Erythroblast (primary cell): ENCODE measurements at places on chromosomes 1 and 21.
A peak's percentile ranks its signal among the peaks of the same experiment; 100 is the strongest.

DNA sequence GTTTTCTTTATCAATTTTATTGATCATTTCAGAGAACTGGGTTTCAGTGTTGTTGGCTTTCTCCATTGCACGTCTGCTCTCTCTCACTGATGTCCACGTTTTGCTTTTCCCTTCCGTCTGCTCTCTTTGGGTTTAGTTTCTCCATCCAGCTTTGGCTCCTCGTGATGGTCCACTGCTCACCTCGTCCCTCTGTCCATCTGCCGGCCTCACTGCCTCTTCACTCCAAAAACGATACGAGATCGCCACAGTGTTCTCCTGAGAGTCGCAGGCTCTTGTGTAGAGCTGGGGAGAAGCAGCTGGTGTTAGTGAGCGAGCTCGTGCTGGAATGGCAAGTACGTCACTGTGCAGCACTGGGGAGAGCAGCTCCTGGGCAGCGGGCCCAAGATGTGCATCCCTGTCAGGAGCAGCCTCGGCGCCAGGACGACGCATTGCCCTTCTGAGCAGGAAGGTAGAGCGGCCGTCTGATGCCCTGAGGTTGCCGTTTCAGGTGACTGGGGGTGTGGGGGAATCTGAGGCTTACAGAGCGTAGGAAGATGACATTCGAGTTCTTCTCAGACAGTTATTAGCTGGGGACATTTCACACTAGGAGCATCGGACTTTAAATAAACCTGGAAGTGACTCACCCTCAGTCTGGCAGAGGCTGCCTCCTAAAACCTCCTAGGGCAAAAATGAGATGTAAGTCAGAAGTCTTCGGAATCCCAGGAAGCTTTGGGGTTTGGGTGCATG, 31.4 kb upstream of the PCBP3 start:
- no peak for DNase-seq

DNA sequence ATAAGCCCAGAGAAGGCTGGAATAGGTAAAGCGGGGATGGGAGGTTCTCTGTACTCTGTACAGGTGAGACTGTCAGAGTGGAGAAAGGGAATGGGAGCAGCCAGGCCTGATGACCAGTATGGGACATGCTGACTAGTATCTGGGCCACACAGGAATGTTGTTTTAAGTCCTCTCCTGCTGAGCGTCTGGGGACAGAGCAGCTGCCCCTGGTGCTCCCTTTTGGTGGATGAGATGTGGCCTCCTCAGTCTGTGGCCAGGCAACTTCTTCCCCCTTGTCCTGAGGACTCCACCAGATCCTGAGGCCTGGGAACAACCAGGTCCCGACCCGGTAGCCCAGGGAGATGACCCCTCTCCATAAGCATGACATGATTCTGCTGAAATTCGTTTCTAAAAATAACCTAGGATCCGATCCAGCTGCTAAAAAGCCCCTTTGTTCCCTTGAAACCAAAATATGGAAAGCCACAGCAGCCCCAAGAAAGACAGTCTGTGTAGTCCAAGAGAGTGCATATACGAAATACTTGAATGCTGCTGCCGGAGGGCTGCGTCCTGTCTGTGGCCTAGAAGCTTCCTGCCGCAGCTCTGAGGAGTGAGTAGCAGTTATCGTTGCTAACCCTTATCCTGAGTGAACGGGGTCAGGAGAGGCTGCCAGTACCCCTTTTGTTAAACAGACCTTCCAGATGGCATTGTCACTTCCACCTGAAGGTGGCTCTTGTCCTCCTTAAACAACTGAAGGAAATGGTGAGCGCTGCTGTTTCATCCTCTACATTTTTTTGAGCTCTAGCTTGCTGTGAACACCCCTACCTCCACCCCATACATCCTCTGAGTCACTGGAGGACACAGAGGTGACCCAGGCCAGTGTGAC, 47.1 kb downstream of the ATP2B4 start:
- peak; percentile 88 for DNase-seq

GRCh38 chr21:42348762-42349161, 2.0 kb downstream of the TFF2 start:
- DNase-seq, result no peak

GRCh38 chr1:16440131-16440469, 424 bp upstream of the NECAP2 start:
- DNase-seq, result no peak

DNA sequence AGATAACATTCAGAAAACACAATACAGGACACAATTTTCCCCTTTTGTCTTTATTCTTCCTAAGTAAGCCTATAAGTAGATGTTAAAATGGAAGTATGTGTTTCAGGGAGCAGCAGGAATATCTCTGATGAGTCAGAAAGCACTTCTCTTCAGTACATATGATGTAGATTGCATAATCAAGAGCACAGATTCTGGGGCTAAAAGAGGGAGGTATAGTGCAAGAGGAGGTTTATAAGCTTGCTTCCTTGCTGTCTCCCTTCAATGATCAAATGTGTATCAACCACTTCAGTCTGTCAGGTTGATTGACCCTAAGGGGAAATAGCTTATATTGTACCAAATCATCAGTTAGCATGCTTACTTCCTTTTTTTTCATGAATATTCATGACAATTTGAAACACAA, 822.8 kb downstream of the BRINP3 start:
- no peak for DNase-seq

DNA sequence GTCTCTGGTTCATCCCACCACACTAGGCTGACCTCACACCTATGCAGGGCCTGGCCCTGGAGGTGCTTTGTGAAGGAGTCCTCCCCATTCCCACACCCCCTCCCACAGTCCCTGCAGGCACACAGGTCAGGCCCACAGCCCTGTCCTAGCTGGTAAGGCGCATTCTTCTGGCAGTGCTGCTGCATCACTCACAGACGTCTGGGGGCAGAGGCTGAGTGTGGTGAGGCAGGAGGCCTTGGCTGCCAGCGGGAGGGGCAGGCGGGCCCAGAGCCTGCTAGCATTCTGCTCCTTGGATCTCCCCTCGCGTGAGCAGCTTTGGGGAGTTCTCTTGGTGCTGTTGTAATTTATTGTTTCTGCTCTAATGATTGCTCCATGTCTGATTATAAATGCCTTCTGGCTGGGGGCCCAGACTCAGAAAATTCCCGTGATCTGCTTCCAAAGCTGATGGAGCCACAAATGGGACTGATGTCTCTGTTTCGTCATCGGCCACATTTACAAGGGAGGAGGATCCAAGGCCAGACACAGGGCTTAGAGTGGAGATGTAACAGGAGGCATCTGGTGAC, 62.9 kb downstream of the TRABD2B start:
- no peak for DNase-seq

GRCh38 chr1:16114527-16115467, 41.1 kb downstream of the EPHA2 start:
- DNase-seq, result no peak

DNA sequence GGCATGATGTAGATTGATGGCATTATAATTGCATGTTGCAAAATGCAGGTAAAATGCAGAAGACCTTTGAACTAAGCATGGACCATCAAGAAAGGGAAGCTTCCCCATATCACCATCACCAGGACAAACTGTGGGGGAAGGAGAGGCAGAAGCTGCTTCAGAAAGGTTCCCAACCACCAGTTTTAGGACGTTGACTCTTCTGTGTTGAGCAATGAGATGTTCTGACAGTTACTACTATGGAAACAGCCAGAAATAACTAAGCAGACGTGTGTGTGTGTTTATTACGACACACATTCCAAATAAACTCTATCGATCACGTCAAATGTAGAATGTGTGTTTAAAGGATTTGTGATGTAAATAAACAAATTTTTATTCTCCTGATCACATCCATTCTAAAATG, 110.2 kb upstream of the PLD5 start:
- no peak for DNase-seq

DNA sequence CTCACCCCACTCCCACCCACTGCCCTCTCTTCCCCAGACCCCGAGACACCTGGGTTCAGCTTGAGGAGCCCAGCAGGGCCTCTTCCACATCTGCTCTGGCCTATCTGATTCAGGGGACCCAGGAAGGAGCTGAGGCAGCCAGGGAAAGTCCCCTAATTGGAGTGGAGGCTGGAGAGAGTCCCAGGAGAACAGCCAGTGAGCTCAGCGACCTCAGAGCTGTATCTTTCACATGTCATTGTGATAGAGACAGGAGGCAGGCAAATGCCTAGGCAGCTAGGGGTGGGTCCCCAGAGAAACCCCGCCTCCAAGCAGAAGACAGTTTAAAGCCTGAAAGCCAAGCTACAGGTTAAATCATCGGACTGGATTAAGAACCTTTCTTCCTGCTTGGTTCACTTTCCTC, 122.7 kb downstream of the MATN1 start:
- DNase-seq, result no peak

DNA sequence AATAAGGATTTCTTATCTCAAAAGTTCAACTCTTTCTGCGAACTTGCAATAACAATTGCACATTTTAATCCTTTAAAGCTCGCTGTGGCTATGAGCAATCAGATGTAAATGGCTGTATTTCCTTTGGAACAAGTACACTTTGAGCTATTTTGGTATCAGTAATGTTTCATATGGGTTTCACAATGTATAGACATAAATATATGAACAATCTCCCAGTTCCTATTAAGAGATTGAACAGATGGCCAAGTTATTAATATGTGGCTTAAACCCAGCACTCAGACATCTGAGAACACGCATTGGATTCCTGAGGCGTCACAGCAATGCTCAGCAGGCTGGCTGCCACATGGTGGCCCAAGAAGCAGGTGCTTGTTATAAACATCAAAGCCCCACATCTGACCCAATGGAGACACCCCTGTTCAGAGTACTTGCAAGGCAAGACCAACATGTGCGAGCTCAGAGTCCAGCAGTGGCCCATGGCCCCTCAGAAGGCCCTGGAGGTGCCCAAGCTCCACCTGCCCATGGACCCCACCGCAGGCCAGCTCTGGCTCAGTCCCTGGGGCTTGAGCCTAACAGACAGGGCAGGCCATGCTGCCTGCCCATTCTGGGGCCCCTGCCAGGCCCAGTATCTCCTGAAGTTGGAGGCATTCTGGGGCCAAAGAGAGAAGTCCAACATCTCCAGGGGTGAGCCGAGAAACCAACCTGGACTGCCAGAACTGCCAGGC, 23.7 kb downstream of the PSMG1 start:
- no peak for DNase-seq

DNA sequence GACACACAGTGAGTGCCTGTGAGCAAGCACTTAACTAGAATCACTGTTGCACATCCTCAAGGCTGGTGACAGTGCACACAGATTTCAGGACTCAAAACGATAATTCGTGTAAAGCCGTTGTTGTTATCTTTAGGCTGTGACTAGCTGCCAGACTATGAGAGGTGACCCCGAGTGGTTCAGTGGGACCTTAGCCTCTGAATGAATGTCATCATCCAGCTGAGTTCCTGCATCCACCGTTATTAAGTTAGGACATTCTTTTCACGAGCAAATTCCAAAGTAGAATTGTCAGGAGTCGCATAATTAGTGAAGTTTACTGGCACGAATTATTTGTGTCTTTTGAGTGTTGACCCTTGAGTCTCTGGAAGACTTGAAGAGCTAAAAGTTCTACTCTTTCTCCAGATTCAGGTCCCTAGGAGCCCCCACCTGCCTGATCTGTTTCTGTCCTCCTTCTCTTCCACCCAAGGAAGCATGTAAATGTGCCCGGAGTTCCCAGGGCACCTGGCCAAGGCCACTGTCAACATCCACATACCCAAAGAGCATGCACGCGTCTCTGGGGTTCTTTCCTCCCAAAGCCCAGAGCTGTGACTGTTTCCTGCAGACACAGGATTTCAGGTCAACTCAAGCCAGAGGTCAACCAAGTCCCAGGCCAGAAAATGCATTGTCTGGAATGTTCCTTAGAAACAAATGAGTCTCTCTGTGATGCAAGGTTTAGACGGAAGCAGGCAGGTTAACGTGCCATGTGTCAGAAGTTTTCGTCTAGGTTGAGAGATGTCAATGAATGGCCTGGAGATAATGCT, 207.2 kb downstream of the TOMM20 start:
- DNase-seq, result no peak

DNA sequence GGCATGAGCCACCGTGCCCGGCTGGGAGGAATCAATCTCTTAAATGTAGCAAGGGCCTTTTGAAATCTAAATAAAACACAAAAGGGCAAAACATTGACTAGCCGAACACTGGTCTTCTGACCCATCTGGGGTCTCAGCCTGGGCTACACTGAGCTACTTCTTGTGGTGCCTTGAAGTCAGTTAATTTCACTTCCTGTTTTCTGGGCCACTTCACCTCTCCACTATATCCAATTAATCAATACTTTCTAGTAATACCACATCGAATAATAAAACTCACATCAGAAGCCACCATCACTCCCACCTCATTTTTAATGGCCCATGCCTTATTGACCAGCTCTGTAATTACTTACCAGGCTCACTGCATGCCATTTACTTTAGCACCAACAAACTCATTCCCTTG, 138.0 kb upstream of the SAMSN1 start:
- DNase-seq, result no peak

DNA sequence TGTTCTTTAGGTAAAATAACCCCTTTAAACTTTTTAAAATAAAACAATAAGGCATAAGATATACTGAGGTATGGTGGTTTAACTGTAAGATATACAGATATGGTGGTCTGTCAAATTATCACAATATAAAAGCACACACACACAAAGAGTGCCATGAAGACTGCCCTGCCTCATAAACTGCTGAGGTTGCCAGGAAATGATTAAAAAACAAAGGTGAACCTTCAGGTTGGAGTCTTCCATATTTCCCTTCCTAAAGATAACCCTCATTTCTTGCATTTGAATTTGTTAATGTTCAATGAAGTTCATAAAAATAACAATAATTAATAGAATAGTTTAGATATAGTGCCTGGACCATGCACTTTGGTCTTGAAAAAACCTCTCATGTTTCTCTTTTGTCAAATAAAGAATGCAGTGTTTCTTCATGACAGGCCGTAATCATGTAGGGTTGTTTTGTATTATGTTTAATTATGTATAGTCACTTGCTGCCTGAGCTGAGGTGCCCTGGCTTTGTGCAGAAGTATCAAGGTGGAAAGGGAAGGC, 123.6 kb upstream of the B3GALT2 start:
- no peak for DNase-seq

DNA sequence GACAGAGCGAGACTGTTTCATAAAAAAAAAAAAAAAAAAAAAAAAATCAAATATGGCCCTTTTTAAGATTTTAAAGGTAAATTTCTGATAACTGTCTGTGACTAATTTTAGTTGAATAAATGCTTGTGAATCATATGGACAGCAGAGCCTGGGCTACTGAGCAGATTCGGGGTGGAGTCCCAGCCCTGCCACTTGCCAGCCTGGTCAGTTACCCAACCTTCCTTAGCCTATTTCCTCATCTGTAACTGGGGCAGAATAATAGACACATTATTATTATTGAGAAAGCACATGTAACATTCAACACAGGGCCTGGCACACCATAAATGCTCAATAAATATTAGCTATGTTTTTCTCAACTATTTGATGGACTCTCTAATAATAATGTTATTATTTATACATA, 11.2 kb upstream of the H3-3A start:
- DNase-seq, result no peak
